NCI-H146 (cell line): ENCODE measurements at places on chromosomes 2 and 18.

DNA sequence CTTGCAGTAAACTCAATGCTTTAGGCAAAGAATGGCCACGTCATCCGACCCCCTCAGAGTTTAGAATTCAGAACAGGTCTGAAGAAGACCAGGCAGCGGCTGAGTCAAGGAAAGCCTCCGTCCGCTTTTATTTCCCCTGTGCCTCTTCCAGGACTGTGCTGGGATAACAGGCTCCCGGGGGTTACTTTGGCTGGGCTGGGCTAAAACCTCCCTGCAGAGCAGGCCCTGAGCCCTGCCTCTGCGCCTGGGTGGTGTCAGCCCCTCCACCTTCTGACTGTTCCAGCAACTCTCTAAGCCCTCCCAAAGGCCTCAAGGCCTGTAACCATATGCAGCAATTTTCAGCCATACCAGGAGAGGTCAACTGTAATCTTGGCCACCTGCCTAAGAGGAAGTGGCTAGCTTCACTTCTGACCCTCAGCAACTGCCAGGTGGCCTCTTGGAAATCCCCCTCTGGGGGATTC, 166.5 kb downstream of the RPIA start:
- DNase-seq, result peak; percentile 20

DNA sequence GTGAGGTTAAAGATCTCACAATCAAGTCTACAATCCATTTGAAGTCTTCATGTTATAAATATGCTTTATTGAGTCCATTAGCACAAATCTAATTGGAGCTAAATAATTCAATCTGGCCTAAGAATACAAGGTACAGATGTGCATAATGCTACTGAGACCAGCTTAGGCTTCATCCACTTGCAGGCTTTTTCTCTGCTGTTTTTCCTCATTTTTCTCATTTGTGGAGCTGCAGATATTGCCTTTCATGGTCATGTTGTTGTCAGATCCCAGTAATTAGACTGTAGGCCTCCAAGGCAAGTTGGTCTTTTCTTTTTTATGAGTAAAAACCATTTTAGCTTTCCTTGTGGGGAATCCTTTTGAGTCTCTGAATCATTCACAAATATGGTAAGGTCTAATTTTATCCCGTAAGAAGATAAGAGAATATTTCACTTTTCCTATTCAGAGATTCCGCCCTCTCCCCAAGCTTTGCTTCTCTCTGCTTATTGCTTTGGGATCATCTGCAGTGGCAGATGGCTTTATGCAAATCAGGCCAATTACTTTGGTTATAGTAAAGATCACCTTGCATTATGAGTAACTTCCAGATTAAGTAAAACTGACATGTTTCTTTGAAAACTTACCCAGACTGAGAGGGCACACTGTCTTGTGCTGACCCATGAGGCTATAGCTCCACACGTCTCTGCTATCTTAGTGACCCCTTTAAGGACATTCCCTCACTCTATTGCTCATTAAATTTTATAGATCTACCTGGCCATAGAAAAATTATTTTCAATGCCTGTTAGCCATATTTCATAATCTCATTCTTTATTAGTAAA, 80.9 kb downstream of the MGAT5 start:
- no peak for DNase-seq

DNA sequence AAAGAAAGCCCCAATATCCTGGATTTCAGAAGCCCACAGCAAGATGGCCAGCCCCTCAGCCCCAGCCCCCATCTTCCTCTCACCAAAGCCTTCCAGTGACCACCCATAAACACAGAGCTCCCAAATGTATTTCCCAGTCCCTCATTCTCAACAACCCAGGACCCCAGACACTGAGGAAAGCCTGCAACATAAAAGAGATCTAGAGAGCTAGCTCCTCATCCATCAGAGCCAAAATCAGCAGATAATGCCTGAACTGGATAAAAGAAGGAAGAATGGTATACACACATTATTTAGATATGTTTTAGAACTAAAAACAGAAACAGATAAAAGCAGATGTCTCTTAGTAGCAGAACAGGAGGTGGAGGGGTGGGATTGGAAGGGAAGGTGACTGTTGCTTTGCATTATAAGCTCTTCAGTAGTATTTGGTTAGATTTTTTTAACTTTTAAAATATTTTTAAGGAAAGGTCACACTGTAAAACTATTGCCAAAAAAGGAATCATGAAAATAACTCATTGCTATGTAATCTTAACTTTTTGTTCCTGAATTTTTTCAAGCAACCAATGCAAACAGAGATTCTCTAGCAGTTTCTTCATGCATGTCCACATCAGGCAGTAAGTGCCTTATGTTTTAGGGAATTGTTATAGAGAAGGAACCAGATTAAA, 144.2 kb upstream of the PKDCC start:
- DNase-seq, result no peak

DNA sequence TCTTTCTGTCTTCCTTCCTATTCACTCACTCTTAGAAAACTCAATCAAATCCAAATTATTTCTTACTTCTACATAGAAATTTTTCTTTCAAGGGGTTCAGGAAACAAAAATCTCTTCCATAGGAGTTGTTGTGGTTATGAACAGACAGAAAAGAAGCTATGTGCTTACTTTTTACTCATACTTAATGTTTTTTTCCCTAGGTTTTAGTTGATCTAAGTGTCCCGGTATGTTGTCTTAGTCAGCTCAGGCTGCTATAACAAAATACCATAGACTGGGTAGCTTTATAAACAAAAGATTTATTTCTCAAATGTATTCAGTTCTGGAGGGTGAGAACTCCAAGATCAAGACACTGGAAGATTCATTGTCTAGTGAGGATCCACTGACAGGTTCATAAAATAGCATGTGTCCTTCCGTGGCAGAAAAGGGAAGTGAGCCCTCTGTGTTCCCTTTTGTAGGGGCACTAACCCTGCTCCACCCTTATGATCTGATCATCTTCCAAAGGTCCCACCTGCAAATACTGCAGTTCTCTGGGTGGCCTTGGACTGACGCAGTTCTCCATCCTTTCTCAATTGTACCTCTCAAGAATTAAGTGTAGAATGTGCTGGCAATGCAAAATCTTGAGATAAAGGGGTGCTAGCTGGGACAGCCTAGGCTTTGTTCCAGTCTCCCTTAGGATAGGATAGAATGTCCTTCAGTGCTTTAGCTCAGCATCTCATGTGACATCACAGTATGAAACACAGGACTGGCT, 14.4 kb upstream of the VRK2 start:
- no peak for DNase-seq

DNA sequence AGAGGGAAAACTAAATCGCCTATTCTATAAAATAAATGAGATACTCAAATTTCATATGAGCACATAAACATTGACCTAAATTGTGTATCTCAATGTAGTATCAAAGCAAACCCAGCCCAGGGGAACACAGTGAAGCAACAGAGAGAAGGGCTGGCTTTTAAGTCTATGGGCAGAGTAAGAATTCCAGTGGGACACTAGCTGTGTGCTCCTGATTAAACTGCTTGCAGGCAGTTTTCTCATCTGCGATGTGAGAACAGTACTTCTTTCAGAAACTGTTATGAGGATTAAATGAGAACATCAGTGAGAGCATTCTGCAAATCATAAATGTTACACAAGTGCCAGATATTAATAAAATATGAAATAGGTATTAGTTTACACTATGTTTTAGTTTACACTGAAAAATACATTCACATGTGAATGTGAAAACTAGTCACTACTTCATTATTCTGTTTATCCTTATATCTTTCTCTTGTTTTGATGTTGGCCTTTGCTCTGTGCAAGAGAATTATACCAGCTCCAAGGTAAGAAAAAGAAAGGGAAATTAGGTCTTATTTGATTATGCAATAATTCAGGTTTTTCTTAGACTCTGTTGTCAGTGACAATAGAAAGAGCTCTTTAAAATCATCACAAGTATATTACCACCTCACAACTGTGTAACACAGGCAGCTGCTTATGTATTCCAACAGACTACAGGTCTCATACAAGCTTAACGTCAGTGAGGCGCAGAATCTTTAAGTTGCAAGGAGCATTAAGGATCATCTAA, 47.5 kb downstream of the GAREM1 start:
- DNase-seq, result no peak

DNA sequence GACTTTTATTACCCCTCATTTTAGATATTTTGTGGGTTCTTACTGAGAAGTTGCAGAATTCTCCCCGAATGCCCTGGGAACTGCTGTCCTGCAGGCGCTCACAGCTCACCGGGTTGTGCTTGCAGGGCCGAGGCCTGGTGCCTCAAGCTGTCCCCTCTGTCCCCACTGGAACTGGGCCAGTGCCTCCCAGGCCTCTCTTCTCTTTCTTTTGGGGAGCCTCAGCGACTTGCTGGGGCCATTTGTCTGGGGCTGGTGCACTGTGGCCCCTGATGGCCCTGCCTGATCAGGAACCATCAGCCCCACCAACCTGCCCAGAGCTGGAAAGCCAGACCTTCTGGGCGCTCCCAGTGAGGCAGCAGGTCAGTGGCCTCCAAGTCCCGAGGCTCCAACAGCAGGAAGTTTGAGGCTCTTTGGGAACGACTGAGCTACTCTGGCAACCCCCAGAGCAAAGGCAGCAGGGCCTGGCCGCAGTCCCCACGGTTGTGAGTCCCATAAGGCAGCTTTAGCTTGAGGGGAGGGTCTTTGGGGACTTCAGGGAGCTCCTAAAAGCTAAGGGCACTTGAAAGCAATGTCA, 14.7 kb upstream of the NEU4 start:
- no peak for DNase-seq

GRCh38 chr18:24877066-24877465, 416.6 kb downstream of the HRH4 start:
- no peak for DNase-seq
